Dermis blood vessel endothelial cell (primary cell): ENCODE measurements at places on chromosomes 7 and 10. TPM values are rescaled to one million over a fixed set of nuclear protein-coding genes. Genes with fewer than 3 reads are reported as not detected.

LIPM gene
- total RNA-seq, result not detected in 2 replicates

PROSER2 gene
- total RNA-seq, result 7.5 and 11.2 TPM in 2 replicates

LIPN gene
- not detected in 2 replicates for total RNA-seq

ADK gene
- 15.3 and 30.6 TPM in 2 replicates for total RNA-seq

MBLAC1 gene
- 2.4 and 3.7 TPM in 2 replicates for total RNA-seq

IDI2 gene
- total RNA-seq, result not detected in 2 replicates

MCM10 gene
- total RNA-seq, result 6.3 and 19.5 TPM in 2 replicates

LRGUK gene
- total RNA-seq, result 0.05 and 0.17 TPM in 2 replicates

TMEM60 gene
- 9.2 and 11.2 TPM in 2 replicates for total RNA-seq

LBX1 gene
- total RNA-seq, result not detected in 2 replicates

TAS2R4 gene
- 0.42 and 0.68 TPM in 2 replicates for total RNA-seq

CYP2C19 gene
- not detected in 2 replicates for total RNA-seq

ACTL6B gene
- not detected in 2 replicates for total RNA-seq

CALHM3 gene
- total RNA-seq, result not detected in 2 replicates

NODAL gene
- not detected in 2 replicates for total RNA-seq

TFR2 gene
- 0.68 and 0.70 TPM in 2 replicates for total RNA-seq

RPEL1 gene
- 0.09 and 0.17 TPM in 2 replicates for total RNA-seq

FFAR4 gene
- not detected in 2 replicates for total RNA-seq

SAMD9 gene
- 20.4 and 24.4 TPM in 2 replicates for total RNA-seq

PLEKHS1 gene
- total RNA-seq, result not detected in 2 replicates

SPDYE5 gene
- not detected in 2 replicates for total RNA-seq

NPC1L1 gene
- not detected in 2 replicates for total RNA-seq

SLC18A2 gene
- 0.05 TPM in 1 of 2 replicates, not detected in the other for total RNA-seq

CPN1 gene
- not detected in 2 replicates for total RNA-seq

COL26A1 gene
- not detected in 2 replicates for total RNA-seq

CALHM1 gene
- total RNA-seq, result not detected in 2 replicates

OIT3 gene
- 0.34 TPM in 1 of 2 replicates, not detected in the other for total RNA-seq

TMEM270 gene
- not detected in 2 replicates for total RNA-seq

RBM20 gene
- 4.6 and 5.3 TPM in 2 replicates for total RNA-seq

OR2A42 gene
- not detected in 2 replicates for total RNA-seq

PTN gene
- under 0.01 TPM in 1 of 2 replicates, not detected in the other for total RNA-seq
